ENCODE measurements at places on chromosomes 2 and 18.

DNA sequence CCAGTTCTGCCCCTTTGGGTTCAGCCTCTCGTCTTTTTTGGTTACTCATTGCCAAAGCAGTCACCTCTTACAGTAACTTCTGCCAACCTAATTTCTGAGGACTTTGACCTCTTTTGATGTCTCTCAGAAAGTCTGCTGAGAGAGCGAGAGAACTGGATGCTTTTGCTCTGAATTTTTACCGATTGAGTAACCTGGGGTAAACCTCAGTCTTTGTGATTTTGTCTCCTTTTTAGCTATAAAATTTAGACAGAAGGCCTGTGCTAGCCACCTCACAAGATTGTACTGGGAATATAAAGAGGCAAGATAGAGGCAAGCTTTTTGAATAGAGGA, 34.8 kb upstream of the IL1R1 start:
- no peak for DNase-seq

GRCh38 chr2:172829229-172829628, 93.6 kb downstream of the RAPGEF4 start:
- no peak for DNase-seq

- no peak for DNase-seq
Measured at GRCh38 chr2:20099780-20100179, 48.4 kb upstream of the LAPTM4A start.

DNA sequence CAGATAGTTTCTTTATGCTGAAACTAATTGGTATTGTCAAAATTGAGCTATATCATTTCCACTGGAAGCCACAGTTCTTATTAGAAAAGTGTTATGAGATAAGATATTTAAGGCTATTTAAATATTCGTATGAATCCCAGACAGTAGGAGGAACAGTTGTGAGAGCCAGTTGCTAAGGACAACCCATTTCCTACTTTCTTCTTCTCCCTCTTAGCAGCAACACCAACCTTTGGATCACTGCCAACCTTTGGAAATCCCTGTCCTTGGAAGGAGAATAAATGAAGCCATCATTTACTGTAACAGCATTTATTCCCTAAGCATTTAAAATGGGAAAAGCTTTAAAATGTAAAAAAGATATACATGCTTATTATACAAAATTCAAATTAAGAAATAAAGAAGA, 85.8 kb downstream of the PLCL1 start:
- no peak for DNase-seq

- DNase-seq: no peak
Measured at GRCh38 chr2:7010391-7011054, 93.3 kb downstream of the RNF144A start.

GRCh38 chr2:25529034-25529433, 144.3 kb downstream of the DTNB start:
- DNase-seq: peak; percentile 19

- DNase-seq: no peak
Measured at GRCh38 chr2:218726004-218726574, 15.5 kb downstream of the TTLL4 start.

DNA sequence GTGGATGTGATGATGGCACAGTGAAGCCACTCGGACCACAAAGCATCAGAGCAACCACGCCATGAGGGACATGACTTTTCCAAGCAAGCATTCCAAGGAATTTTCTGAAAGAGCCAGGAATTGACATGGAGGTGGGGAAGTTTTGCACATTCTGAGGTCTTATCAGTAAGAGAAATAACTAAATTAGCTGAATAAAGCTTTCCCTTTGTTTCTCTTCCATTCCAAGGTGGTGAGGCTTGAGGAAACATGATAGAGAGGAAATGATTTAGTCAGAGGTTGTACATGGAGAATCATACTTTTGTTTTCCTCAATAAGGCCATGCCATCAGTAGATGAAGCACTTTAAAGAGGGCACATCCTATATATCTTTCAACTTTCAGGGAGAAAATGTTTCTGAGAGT, 115.7 kb upstream of the MMADHC start:
- DNase-seq: no peak

All from NCI-H1048 (cell line).